ENCODE measurements at places on chromosomes 2 and 18.

- DNase-seq = peak; percentile 13
Measured at GRCh38 chr2:146004462-146004861, 1484.5 kb upstream of the ZEB2 start.

- no peak for DNase-seq
Measured at GRCh38 chr2:224158831-224159230, 119.7 kb upstream of the SERPINE2 start.

DNA sequence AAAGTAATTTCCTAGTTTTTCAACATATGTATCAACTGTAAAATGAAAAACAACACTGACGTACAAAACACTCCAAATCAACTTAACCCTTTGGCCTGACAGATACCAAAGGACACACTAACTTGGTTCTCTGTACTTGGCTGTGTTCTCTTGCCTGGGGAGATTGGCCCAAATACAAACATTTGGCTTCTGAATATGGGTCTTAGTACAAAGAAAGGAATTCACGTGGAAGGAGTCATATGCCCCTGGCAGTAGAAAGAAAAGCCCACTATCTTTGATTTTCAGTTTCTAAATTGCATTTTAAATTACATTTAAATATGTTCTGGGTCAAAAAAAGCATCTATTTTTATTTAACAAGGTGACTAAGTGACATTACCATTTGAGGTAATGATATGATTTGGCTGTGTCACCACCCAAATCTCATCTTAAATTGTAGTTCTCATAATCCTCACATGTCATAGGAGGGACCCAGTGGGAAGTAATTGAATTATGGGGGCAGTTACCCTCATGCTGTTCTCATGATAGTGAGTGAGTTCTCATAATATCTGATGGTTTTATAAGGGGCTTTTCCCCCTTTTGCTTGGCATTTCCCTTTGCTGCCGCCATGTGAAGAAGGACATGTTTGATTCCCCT lies 153.6 kb upstream of the CCDC195 start:
- DNase-seq = peak; percentile 73

DNA sequence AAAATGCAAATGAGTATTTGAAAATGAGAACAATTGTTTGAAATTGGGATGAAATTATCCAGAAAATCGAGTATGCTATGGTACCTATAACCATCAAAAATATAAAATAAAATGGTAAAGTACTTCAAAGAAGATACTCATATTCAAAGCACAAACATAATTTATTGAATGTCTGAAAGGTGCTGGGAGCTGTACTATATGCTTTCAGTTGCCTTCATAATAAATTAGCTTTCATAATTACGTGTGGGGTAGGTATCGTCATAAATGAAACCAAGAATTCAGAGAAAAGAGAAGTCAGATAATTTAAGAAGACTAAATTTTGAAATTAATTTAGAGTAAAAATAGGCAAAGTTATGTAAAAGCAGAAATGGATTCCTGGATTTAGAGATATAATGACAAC lies 721.9 kb upstream of the ACVR2A start:
- DNase-seq = no peak

GRCh38 chr2:4900861-4901770 lies 791.1 kb upstream of the SOX11 start:
- DNase-seq = no peak

- DNase-seq = peak; percentile 97
Measured at GRCh38 chr2:36561237-36561944, 36.6 kb downstream of the FEZ2 start.

- no peak for DNase-seq
Measured at GRCh38 chr2:106686814-106687213, 199.2 kb downstream of the ST6GAL2 start.

DNA sequence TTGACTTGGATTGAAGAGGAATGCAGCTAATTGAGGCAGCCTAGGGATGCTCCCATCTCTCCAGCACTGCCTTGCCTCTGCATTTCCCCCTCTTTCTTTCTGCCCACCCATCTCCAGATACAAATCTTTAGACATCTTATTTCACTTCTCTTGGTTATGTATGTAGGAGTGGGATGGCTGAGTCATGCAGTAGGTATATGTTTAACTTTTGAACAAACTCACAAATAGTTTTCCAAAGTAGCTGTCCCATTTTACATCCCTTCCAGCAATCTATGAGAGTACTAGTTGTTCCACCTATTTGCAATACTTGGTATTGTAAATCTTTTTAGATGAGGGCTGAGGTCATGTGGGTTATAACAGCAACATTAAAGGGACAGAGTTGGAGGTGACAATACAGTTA lies 329.9 kb downstream of the DYSF start:
- DNase-seq = peak; percentile 72

DNA sequence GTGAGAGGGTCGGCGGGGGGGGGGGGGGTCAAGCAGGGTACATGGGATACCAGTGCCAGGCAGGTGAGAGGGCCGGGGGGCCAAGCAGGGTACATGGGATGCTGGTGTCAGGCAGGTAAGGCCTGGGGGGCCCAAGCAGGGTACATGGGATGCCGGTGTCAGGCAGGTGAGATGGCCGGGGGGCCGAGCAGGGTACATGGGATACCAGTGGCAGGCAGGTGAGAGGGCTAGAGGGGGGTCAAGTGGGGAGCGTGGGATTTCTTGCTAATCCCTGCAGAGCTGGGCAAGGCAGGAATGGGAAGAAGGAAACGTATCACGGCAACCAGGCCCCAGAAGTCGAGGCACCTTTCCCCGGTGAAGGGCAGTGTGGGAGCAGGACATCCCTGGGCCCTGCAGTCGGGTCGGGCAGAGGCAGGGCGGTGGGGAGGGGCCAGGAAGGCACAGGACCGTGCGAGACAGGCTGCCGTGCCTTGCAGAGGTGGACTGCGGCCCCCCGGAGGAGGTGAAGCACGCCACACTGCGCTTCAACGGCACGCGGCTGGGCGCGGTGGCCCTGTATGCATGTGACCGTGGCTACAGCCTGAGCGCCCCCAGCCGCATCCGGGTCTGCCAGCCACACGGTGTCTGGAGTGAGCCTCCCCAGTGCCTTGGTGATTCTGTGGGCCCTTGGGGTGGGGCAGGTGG lies 49.3 kb downstream of the MTERF4 start:
- DNase-seq = no peak

GRCh38 chr18:45335282-45336043 lies 279.8 kb upstream of the SLC14A2 start:
- peak; percentile 73 for DNase-seq

- no peak for DNase-seq
Measured at GRCh38 chr2:5019324-5019723, 672.9 kb upstream of the SOX11 start.

DNA sequence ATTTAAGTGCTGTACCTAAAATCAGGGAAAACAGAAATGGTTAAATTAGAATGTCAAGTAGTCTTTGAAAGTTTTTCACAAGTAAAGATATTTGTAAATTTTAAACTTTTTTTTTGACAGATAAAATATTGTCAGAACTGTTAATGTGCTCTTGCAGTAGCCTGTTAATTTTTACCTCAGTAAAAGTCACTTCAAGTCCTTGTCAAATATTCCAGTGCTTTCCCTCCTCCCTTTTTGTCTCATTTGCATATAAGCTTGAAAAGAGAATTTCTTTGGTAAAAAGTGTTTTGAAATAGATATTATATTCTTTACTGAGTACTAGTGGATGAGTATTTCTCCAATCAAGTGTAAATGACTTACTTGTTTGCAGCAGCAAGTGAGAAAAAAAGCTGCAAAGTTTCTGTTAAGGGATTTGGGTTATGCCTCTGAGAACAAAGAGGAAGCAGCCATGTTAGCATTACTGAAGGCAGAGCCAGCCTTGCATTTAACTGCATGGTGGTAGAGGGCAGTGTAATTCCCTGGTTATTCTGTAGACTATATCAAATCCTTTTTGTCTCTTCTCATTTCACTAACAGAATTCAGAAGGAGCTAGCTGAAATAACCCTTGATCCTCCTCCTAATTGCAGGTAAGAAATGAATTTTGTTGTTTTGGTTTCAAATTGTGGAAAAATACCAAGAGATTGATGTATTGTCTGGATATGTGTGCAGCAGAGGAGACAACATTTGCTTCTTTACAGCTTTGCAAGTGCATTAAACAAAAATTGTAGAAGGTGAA lies 3.2 kb downstream of the UBE2E3 start:
- DNase-seq = peak; percentile 78

Data from renal cortical epithelial cell (primary cell).